A549 treated with CpdA at 1 μM for 4 hours (cell line): ENCODE measurements at places on chromosomes 16 and 17. TPM values are rescaled to one million over a fixed set of nuclear protein-coding genes. Genes with fewer than 3 reads are reported as not detected.

TNK1 gene
- 1.5 to 2.4 TPM (median 1.8 TPM) in 5 replicates for total RNA-seq

KRT33A gene
- not detected in 5 replicates for total RNA-seq

NEK8 gene
- 4.0 to 5.7 TPM (median 4.7 TPM) in 5 replicates for total RNA-seq

SLC9A5 gene
- total RNA-seq: 1.2 to 1.7 TPM (median 1.6 TPM) in 5 replicates

CLTC gene
- 185 to 241 TPM (median 194 TPM) in 5 replicates for total RNA-seq

GTF3C1 gene
- 73.5 to 86.2 TPM (median 77.0 TPM) in 5 replicates for total RNA-seq

KRTAP2-3 gene
- 0.08 TPM in 1 of 5 replicates, not detected in the others for total RNA-seq

SETD1A gene
- 17.6 to 24.3 TPM (median 21.8 TPM) in 5 replicates for total RNA-seq

SLC39A11 gene
- 14.5 to 16.8 TPM (median 15.1 TPM) in 5 replicates for total RNA-seq

FOXN1 gene
- total RNA-seq: 0.02 to 0.20 TPM (median 0.04 TPM) in 3 of 5 replicates, not detected in the others

PLA2G10 gene
- total RNA-seq: 0.07 to 0.30 TPM (median 0.21 TPM) in 3 of 5 replicates, not detected in the others

ITGAL gene
- 0.08 to 0.22 TPM (median 0.10 TPM) in 3 of 5 replicates, not detected in the others for total RNA-seq

CDT1 gene
- 26.1 to 35.8 TPM (median 33.5 TPM) in 5 replicates for total RNA-seq

YBX2 gene
- total RNA-seq: 0.45 to 0.97 TPM (median 0.60 TPM) in 4 of 5 replicates, not detected in the other

CDRT15L2 gene
- total RNA-seq: not detected in 5 replicates
